ENCODE measurements at places on chromosomes 3 and 15.
A peak's percentile ranks its signal among the peaks of the same experiment; 100 is the strongest.

GRCh38 chr3:126937533-126937932 is 45.4 kb upstream of the PLXNA1 start:
- DNase-seq, result peak; percentile 47

DNA sequence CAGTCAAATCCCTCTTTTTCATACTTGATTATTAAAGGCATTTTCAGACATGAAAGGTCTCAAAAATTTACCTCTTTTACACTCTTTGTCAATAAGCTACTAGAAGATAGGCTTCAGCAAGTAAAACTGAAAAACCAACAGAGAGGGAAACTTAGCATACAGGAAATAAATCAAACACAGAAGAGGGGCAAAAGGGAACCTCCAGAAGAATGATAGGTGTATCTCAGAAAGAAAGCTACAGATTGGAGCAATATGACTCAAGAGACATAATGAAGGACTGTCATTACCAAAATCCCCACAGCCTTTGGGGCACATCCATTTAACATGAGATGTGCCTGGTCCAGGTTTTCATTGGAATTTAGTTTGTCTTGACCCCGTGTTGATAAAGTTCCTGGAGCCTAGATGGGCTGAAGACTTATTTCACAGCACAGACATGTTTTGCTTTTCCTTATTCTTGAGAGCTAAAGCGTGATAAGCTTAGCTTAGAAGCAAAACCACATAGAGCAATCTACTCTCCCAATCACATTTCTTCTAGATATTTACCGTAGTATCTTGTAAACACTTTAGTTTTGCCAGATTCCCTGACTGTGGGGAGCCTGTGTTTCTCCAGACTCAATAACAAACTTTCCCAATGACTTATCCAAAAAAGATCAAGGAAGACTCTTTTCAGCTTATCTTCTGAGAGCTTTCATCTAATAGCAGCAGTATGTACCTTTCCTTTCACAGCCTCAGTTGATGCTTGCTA is 11.7 kb downstream of the LRRFIP2 start:
- no peak for DNase-seq

DNA sequence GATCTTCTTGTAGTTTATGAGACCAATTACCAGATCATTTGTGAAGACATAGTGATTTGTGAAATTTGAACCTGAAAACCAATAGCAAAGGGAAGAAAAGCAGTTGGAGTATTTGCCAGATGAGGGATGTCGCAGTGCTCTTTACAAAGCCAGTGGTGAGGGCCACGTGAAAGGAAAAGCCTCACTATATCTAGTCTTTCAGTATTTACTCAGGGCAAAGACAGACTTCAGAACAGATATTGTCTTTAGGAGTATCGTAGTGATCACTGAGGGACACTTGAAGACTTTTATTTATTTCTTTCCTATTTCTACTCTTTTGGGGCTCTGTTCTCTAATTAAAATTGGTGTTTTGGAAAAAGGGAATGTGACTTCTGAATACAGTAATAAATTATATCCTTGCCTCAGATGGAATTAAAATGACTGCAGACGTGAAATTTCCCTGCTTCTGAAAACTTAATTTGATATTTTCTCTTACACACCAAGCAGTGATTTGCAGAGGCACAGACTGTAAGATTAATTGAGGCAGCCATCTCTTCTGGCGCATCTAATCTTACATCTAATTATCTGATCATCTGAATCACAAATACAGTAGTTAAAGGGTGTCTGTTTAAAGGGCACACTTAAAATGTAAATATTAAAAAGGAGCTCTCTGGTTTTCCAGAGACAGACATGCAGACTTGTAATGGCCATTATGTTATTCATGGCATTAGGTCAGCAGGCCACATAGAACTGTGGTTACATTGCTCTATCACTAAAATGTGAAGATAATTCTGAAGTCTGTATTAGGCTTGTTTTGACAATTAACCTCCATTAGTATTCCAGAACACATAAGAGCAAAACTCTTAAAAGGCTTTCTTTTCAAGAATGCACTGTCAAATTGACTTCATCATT is 193.0 kb upstream of the GOLIM4 start:
- no peak for DNase-seq

DNA sequence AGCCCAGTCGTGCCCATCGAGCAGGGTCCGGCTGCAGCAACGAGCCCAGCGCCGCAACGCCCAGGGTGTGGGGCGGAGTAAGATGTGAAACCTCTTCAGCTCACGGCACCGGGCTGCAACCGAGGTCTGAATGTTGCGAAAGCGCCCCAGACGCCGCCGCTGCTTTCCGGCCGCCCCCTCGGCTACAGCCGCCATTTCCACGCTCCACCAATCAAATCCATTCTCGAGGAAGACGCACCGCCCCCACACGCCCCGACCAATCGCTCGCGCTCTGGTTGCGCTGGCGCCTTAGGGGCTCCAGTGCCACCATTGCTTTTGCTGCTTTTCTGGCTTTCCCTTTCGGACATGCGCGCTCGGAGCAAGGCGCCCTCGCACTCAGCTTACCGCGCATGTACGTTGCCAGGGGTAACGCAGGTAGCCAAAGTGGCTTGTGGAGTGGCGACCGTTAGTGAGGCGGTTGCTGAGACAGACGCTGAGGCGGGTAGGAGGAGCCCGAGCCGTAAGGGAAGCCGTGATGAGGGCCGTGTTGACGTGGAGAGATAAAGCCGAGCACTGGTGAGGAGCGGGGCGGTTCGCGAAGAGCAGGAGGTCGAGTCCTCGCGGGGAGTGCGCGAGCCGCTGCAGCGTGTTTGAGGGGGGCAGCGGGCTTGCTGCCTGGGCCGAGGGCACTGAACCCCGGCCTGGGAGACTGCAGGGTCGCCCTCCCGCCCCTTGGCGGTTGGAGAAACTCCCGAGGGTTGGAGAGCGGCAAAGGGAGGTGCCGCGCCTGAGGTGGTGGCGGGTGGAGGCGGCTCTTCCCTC is at the start of the genes IFT122 and MBD4:
Gene IFT122 (plus strand): TSS at position 408 of the 801 bp plus-strand sequence. CDS start 107 bp downstream, at position 515.
Gene MBD4 (minus strand): TSS at position 132 of the 801 bp plus-strand sequence. CDS start 115 bp downstream, at position 17.
- DNase-seq, result peak; percentile 99

- peak; percentile 60 for DNase-seq
Observed at GRCh38 chr3:138187296-138188012, at the start of gene ARMC8. TSS of gene ARMC8 (plus strand) at chr3:138187301. CDS start at chr3:138187555, 254 bp downstream.

DNA sequence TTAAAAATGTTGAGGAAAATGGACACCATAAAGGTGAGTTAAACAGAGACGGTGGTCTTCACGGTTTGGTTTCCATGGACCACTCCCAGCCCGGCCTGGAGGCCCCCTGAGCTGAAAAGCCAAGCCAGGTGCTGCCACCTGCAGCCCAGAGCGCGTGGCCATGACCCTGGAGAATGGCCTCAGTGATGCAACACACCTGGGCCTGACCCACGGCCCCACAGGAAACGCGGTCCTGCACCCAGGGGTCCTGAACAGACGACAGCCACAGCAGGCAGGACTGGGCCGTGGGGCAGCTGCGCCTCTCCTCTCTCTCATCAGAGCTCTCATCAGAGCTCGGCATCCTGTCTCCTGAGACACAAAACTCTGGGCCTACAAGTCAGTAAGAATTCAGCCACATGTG is 64.1 kb downstream of the NIPA2 start:
- no peak for DNase-seq

Data from BE2C (cell line).